ENCODE measurements at places on chromosomes 6 and 20.

DNA sequence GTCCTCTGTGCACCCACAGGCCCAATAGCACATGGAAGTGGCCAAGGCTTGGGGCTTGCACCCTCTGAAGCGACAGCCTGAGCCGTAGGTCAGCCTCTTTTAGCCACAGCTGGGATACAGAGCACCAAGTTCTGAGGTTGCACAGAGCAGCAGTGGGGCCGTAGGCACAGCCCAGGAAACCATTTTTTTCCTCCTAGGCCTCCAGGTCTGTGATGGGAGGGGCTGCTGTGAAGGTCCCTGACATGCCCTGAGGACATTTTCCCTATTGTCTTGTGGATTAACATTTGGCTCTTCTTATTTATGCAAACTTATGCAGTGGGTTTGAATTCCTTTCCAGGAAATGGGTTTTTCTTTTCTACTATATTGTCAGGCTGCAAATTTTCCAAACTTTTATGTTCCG is 878.7 kb upstream of the MAN1A1 start:
- DNase-seq, result no peak

DNA sequence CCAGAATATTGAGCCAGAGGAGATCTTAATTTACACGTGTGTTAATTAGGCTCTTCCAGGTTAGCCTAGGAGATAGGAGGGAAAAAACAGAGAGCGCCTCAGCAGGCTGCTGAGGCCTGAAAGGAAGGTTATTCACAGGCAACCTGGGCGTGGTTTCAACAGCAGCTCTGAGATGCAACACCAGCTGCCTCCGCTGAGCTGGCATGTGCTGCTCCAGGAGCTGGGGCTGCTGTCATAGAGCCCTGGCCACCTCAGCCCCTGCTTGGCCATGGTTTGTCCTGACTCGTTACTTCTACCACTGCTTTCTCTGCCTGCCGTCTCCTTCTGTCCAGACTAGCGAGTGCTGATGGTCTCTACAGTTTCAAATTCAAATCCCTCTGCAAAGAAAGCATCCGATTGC is 32.4 kb upstream of the RPP40 start:
- no peak for DNase-seq

- no peak for DNase-seq
These were observed 93.4 kb upstream of the NHSL1 start for GRCh38 chr6:138592749-138593123.

DNA sequence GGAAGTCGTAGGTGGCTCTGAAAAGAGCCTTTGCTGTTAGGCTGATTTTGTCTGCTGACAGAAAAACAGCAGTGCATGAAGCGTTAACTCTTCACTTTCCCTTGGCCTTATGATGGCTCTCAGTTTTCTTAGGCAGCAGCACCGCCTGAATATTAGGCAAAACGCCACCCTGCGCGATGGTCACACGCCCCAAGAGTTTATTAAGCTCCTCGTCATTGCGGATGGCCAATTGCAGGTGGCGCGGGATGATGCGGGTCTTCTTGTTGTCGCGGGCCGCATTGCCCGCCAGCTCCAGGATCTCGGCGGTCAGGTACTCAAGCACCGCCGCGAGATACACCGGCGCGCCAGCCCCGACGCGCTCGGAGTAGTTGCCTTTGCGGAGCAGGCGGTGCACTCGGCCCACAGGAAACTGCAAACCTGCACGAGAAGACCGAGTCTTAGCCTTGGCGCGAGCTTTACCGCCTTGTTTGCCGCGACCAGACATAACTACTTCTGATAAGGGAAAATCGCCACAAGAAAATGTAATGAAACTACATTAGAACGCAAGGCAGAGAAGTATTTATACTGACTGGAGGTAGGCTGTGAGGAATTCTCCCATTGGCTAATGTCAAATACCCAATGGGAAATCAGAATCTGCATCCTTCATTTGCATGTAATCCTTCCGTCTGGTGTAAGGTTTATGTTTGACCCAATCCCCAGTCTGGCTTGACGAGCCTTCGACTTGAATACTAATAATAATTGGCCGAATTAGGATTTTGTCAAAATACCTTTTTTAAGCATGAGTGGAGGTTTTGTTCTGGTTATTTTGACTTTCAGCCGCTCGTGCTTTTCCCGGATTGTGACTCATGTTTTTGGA is 53.9 kb upstream of the HFE start:
- DNase-seq, result no peak
